ENCODE measurements at places on chromosomes 6 and 20.

DNA sequence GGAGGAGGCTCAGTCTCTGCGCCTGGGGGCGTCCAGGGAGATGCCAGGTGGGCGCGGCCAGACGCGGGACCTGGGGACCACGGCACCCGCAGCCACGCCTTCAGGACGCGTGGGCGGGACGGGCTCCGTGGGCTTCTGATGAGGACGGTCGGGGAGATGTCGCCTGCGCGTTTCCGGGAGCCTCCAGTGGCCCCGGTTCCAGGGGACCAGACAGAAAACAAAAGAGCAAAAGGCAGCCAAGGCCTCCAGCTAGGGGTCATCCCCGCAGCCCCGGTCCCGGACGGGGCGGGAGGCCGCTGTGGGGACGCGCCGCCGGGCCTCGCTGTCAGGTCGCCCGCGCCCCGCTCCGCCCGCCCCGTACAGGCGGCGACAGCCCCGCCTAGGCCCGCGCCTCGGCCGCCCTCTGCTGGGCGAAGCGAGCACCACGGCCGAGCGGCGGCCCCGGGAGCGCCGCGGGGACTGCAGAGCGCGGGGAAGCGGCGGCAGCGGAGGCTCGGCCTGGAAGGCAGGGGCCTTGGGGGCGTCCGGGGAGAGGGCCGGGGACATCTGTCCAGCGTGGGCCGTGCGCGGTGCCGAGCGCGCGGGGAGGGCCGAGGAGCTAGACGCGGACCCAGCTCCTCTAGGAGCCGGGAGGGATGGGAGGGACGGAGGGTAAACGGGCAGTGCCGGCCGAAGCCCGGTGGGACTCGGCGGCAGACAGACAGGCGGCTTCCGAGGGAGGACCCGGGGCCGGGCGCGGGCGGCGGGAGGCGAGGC, 48.7 kb downstream of the TMEM242 start:
- peak; percentile 67 for DNase-seq

DNA sequence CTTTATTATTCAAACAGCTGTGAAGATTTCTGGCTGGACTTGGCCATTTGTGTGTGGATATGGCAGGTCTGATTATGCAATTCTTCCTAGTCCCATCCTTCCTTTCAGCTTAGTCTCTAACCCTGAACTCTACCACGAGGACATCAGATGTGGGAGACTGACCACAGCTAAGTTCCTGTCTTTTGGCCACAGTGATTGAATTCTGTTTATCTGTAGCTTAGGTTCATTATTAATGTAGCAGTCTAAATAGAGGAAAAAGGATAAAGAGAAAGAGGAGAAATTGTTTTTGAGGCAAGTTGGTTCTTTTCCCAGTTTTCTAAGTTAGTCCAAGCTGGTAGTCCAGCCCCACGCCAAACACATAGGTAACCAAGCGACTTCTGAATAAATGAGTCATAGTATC, 598.9 kb downstream of the RFPL4B start:
- no peak for DNase-seq

DNA sequence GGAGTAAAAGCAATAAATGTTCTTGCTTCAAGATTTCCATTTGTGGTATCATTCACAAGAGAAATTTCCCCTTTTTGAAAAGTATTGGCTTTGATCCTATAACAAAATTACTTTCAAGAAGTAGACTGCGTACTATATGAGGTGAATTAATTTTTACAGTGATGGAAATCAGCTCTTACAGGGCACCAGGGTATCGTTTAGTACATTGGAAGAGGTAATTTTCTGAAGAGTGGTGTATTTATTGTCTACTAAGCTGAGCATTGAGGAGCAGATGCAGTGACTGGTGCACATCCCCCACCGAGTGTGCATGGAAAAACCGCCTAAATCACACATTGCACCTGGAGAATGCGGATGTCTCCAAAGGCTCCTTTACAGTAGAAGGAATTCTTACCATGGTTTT, 209.5 kb downstream of the SAMD5 start:
- no peak for DNase-seq

- no peak for DNase-seq
Observed at GRCh38 chr6:159221486-159222170, 52.4 kb downstream of the FNDC1 start.

GRCh38 chr20:19341348-19342053, 129.1 kb downstream of the SLC24A3 start:
- DNase-seq = no peak

DNA sequence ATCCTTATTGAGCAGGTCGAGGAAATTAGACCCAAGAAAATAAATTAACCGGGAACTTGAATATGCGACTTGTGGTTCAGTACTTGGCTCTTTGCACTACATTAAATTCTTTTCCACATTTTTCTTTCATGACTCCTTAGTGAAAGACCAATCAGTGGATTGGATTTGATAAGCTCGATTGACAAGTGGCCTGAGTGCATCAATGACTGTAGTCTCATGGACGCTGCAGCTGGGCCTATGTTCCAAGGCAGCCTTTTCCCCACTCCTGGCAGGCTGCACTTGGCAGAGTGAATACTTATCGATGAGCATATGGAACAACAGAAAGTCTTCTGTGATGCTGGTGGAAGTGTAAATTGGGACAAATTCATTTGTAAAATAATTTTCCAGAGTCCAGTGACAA, 210.8 kb upstream of the EXOC2 start:
- DNase-seq = no peak
